ENCODE measurements at places on chromosomes 12 and 14. TPM values are rescaled to one million over a fixed set of nuclear protein-coding genes. Genes with fewer than 3 reads are reported as not detected.

GRCh38 chr14:34174973-34175372, 224.1 kb upstream of the EGLN3 start:
- no peak for DNase-seq

DNA sequence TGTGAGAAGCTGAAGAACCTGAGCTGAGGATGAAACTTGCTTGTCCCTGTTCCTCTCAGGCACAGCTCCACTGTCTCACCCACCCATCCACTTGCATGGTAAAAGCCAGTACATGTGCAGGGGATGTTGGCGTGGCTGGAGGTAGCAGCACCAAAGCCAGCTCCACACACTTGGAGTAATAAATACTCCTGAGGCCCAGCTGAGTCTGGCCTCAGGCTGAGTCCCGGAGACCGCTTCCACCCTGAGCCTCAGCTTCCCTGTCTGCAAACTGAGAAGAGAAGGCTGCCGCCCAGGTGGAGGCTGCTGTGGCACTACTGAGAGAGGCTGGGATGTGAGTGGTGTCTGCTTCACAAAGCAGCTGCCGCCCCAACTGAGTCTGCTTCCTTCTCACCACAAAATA, 19.2 kb downstream of the CHGA start:
- DNase-seq = no peak

DNA sequence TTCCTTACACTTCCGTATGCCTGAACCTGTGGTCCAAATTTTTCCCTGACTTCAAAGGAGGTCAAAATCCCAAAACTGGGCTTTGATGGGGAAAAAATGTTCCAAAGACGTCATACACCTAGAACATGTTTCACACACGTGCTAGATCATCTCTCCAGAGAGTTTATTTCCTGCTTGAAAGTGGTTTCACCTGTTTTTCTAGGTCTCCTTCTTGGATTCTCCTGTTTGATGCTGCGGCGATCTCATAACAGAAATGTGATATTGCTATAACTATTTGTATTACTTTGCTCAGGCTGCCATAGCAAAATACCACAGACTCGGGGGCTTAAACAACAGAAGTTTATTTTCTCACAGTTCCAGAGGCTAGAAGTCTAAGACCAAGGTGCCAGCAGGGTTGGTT, 19.7 kb upstream of the TMCC3 start:
- no peak for DNase-seq

- DNase-seq = no peak
These were observed 171.3 kb downstream of the BCL11B start for GRCh38 chr14:99100497-99101270.

GRCh38 chr12:98470469-98471082, 44.8 kb upstream of the TMPO start:
- DNase-seq = peak; percentile 34

DNA sequence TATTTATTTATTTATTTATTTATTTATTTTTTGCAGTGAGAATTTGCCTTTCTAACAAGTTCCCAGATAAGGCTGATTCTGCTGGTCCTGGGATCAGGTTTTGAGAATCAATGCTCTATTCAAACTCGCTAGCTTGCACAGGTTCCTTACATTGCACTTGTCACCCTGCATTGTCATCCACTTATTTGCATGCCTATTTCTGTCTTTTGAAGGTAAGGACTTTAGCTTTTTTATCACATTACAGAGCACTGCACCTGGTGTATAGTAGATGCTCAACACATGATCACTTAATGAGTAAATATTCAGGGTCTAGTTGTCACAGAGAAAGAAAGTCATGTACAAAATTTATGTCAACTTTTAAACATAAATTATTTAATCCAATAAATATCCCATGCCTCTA, 219.7 kb upstream of the BTG1 start:
- DNase-seq = no peak

GRCh38 chr12:54019091-54019811, 9.0 kb upstream of the HOXC6 start:
- peak; percentile 41 for DNase-seq

DNA sequence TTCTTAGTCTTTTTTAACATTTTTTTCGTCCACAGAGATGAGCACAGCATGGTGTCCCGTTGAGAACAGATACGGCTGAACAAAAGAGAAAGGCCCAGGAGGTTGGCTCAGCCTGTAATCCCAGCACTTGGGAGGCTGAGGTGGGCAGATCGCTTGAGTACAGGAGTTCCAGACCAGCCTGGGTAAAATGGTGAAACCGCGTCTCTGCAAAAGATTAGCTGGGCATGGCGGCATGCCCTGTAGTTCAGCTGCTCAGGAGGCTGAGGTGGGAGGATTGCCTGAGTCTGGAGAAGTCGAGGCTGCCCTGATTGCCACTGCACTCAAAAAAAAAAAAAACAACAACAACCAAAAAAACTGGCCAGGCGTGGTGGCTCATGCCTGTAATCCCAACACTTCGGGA, 5.9 kb upstream of the EP400 start:
- DNase-seq = no peak

- no peak for DNase-seq
These were observed 4.9 kb downstream of the VSX2 start for GRCh38 chr14:74244115-74244514.

DNA sequence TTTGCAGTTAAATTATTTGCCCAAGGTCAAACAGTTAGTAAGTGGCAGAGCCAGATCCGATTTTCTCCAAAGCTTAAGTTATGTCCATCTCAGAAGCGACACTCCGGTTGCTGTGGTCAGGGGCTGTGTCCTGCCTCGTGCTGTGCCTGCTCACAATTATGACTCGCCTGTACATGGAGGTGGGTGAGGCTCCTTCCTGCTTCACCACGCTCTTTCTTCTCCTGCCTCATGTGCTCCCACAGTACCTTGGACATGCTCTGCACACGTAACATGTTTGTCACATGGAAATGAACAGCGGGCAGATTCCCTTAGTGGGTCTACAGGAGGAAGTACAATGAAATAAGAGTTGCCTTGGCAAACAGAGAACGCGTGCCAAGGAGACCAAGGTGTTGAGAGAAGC, 62.2 kb upstream of the CCND2 start:
- no peak for DNase-seq

- no peak for DNase-seq
These were observed 1095.1 kb downstream of the GALC start for GRCh38 chr14:86897704-86898513.

GRCh38 chr14:101878211-101878821, 86.1 kb upstream of the DYNC1H1 start:
- DNase-seq = no peak

DNA sequence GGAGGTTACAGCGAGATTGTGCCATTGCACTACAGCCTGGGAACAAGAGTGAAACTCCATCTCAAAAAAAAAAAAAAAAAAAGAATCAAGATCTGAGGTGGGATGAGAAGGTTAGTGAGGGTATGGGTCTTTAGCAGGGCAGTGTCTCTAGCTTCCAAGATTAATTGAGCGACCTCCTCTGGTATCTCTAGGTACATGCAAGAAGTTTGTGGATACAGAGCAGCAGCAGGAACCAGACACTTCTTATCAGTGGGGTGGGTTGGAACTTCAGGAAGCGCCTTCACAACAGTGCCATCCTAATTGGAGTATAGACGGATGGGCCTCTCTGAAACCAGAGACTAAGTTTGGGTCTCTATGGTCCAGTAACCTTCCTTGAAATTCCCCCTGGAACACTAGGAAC, 51.9 kb upstream of the CISTR start:
- peak; percentile 59 for DNase-seq

DNA sequence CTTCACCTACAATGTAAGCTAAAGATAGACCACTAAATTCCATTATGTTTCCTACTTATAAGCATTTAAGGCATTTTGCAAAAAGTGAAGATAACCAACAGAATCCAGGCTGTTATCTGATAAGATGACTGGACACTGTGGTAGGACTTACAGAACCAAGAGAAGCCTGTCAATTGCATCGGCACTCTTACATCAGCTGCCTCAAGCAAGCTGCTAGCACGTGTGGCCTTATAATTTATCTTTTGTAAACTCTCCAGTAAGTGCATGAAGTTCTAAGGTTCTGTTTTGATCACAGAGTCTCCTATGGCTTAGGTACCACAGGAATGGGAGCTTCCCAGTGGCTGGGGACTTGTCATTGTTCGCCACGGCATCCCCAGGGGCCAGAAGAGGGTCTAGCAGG, 88.7 kb downstream of the TRAFD1 start:
- no peak for DNase-seq

GRCh38 chr12:16473610-16474326, 126.3 kb downstream of the MGST1 start:
- no peak for DNase-seq

GRCh38 chr12:104201238-104202001, 14.2 kb upstream of the TXNRD1 start:
- DNase-seq = peak; percentile 81

DNA sequence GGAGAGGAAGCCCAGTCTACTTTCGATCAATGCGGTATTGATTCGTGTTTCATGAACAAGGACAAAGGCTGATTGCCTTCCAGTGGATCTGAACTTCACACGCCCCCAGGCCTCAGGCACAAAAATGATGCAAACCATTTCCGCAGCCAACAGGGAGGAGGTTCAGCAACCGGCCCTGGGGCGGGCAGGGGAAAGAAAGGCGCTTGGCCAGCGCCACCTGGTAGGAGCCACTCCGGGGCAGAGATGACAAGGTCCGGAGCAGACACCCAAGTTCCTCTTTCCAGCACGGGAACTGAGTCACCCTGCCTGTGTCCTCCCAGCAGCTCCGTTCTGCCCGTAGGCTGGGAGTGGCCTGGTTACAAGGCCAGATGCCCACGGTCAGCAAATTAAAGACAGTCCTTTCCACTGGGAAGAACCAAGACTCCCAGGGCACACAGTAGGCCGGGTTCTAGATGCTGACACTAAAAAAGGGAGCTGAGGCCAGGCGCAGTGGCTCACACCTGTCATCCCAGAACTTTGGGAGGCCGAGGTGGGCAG, 136.3 kb downstream of the SCARB1 start:
- peak; percentile 89 for DNase-seq

DNA sequence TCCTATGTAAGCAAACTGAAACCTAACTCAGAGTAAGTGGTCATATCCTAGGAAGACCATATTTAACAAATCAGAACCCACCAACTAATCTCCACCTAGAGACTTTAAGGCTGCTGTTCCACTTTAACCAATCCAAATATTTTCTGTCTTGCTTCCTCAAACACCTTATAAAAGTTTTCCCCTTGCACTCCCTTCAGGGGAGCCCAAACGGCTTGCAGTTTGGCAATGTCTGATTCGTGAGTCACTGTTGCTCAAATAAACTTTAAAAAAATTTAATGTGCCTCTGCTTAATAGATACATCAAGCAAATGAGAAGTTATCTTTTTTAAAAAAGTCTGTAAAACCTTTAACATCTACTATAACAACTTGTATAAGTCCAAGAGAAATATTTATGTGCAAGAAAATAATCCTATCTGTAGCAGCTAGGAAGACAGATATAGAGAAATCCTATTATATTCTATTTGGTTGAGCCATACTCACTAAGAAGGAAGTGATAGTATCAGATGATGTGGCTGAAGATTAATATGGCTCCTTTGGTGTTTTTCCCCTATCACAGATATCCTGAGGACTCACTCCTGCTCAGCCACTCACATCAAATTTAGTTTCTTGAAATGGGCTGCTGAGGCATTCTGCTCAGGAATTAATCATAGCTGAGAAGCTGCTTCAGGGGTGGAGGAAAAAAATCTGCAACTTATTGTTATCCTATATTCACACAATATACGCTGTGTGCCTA, 65.1 kb upstream of the DUSP6 start:
- no peak for DNase-seq

DNA sequence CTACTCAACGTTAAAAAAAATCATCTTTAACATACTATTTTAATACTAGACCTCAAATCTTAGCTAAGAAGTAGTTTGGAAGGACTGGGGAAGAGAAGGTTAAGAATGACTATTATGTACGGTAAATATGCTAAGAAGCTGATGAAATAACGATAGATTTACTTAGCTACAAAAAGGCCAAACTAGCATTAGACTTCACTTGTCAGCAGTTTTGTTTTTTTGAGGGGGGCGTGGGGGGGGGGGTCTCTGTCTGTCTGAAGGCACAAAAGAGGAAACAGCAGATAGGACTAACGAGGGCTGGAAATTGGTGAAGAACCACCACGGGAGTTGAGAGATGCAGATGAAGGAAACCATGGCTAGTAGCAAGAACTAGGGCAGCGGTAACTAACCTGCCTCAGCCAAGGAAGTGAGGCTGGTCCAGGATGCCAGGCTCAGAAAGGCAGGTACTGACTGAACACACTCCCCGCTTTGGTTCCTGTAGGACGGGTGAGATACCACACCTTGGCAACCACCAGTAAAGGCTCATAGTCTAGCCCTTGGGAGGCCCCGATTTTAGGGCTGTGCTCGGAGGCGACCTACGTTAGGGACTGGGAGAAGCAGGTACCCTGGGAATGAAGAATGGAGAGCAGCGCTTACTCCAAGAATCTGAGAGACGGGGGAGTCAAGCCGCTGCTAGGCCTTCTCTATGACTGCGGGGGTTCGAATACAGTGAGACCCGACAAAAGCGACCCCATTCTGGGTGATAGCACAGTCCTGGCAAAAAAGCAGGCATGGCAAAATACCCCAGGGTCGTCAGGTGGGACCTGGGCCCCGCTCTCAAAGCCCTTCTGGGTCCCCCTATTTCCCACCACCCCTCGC, 675 bp downstream of the NEDD8 start:
- DNase-seq = no peak

DNA sequence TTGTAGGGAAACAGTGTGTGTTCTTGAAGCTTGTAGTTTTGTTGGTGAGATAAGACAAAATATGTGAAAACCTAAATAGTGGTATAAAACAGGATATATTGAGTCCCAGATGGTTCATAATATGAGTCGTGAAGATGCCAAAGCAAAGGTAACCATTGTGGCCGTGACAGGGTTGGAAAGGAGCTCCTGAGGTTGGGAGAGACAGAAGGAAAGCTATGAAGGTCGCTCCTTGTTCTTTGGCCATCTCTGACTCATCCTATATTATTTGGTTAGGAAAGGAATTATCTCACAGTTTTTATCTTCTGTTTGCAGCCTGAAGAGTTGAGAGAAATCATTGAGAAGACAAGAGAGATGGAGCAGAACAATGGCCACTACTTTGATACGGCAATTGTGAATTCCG, 27.1 kb downstream of the ATP6V1D start:
- peak; percentile 5 for DNase-seq

Gene TMBIM6
- 970 TPM for total RNA-seq

Gene DNAJC22
- 11.9 TPM for total RNA-seq

Gene OVCH1
- total RNA-seq = not detected

Gene TUNAR
- total RNA-seq = 0.05 TPM

Gene NFE2
- total RNA-seq = not detected

Gene SLC15A5
- total RNA-seq = not detected

Gene WSCD2
- not detected for total RNA-seq

Gene OAS2
- total RNA-seq = 1.3 TPM

Gene B3GNT4
- total RNA-seq = 0.21 TPM

Gene TTC8
- 45.8 TPM for total RNA-seq

Gene POTEG
- 0.35 TPM for total RNA-seq

Gene KCNA5
- not detected for total RNA-seq

Gene GALC
- total RNA-seq = 20.4 TPM
